ENCODE measurements at places on chromosomes 2 and 18. TPM values are rescaled to one million over a fixed set of nuclear protein-coding genes. Genes with fewer than 3 reads are reported as not detected.

GRCh38 chr2:604854-605524 is 72.2 kb downstream of the TMEM18 start:
- no peak for DNase-seq

The AMER3 gene
- polyA plus RNA-seq: 0.03 TPM

DNA sequence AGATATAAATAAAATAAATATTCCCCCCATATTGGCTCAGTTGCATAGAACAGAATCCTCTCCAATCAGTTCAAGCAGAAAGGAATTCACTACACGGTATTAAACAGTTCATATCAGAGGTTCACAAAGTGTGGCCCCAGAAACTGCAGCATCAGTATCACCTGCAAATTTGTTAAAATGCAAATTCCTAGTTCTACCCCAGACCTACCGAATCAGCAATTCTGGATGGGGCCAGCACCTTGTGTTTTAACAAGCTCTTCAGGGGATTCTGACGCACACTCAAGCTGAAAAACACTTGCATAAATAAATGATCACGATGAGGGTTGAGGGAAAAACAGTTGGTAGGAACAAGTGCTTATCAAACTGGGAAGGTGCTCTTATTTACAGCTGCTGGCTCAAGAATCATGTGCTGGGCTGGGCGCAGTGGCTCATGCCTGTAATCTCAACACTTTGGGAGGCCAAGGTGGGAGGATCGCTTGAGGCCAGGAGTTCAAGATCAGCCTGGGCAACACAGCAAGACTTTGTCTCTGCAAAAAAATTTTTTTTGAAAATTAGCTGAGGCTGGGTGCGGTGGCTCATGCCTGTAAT is 6.4 kb downstream of the GTF3C2 start:
- no peak for DNase-seq

The CCDC85A gene
- 1.2 TPM for polyA plus RNA-seq

The CD226 gene
- 3.4 TPM for polyA plus RNA-seq

The TMEM247 gene
- polyA plus RNA-seq: not detected

All from left kidney (tissue), 8 donors.